GM18507 (cell line): ENCODE measurements at places on chromosomes 6 and 20.

GRCh38 chr6:96570053-96570452 lies 7.1 kb downstream of the FHL5 start:
- DNase-seq = no peak

GRCh38 chr6:130843575-130844320 lies 16.5 kb downstream of the SMLR1 start:
- peak; percentile 2 for DNase-seq

DNA sequence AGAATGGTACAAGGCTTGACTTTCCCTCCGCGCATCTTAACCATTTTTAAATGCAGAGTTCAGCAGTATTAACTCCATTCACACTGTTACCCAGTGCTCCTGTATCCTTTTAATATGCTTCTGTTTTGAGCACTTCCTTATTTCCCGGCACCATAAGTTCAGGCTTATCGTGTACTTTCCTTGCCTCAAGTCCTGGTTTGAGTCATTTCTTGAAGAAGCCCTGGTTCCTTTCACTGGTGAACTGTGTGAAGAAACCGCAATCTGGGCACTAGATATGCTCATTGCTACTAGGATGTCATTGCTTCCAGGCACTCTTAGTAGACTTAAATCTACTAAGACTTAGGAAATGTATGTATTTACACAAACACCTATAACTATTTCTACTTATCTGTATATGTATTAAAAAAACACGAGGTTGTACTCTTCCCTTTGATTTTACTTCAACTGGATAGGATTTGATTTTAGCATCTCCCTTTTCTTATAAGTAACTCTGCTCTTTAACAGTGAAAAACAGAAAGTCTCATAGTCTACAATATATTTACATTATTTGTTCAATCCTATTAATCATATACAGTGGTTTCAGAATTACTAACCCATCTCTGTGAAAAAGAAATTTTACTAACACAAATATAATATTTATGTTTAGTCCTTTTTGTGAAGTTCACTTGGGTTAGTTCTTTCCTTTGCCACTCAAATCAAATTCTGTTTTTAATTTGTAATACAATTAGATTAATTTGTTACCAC lies 135.5 kb downstream of the CDKAL1 start:
- no peak for DNase-seq

GRCh38 chr6:55957961-55958422 lies 82.6 kb upstream of the BMP5 start:
- no peak for DNase-seq

DNA sequence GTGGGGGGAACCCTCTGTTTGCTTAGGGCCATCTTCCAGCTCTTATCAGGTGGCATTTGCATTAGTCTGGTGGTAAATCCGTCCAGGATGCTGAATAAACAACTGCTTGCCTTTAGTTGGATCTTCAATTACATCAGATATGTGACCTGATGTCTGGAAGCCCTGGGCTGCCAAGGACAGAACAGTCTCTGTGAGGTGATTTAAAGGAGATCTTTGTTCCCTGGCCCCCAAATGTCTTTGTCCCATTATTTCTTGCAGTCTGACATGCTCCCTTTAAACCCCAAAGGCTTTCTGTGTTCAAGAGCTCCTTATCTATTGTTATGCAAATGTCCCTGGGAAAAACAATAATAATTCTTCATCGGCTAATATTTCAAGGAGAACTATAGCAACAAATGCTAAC lies 84.6 kb upstream of the SPTLC3 start:
- no peak for DNase-seq

DNA sequence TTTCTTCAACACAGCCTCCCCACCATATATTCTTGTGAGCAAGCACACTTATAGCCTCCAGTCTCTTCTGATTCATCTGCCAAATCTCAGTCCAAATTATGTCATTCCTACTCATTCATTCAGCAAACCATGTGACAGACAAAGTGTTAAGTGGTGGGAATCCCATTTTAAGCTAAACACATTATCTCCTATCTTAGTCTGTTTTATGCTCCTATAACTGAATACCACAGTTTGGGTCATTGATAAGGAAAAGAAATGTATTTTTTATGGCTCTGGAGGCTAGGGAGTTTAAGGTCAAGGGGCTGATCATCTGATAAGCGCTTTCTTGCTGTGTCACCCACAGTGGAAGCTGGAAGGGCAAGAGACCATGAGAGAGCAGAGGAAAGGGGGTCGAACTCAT lies 23.9 kb upstream of the SMIM13 start:
- DNase-seq = no peak

GRCh38 chr6:81995548-81996289 lies 243.2 kb upstream of the TENT5A start:
- DNase-seq = no peak

GRCh38 chr6:127111526-127111925 lies 6.9 kb upstream of the RSPO3 start:
- no peak for DNase-seq

- DNase-seq = no peak
These were observed 98.0 kb upstream of the CITED2 start for GRCh38 chr6:139472351-139473015.

DNA sequence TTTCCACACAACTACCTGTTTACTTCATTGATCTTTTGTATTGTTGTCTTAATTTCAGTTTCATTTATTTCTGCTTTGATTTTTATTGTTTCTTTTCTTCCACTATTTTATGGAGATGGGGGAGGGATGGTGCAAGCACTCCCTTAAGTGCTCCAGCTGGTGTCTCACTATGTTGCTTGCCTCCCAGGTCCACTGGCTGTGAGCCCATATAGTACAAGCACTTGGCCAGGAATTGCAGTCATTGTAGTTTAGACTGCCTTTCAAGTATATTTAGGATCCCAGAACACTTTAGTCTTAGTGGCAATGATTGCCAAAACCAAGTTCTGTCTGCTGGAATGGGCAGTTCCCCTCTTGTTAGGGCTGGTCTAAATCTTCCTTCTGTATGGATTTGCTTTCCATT lies 34.9 kb upstream of the MAN1A1 start:
- DNase-seq = no peak

DNA sequence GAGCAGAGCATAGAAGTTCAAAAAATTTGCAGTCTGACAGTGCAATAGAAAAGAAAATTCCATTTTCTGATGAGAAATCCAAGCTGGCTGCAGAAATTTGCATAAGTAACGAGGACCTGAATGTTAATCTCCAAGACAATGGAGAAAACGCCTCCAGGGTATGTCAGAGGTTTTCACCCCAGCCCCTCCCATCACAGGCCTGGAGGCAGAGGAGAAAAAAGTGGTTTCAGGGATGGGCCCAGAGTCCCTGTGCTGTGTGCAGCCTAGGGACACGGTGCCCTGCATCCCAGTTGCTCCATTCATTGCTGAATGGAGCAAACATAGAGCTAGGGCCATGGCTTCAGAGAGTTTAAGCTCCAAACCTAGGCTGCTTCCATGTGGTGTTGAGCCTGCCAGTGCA lies 327.9 kb upstream of the KHDRBS2 start:
- no peak for DNase-seq

GRCh38 chr20:36074983-36075382 lies 79.6 kb upstream of the EPB41L1 start:
- no peak for DNase-seq

DNA sequence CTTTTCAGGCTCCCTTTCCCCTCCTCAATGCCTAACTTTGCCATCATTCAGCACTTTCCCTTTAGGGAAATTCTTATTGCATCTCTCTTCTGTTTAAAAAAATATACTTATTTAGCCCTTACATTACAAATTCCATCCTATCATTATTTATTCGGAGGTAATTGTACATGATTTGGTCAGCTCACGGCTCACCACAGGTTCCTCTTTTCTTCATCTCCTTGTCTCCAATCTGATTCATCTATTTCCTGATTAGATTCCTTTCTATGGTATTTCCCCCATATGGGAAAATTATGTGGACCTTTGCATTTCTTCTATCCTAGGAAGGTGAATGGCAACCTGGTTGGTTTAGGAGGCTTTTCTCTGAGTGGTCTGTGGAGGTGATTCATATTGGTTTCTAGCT lies 12.9 kb upstream of the EMILIN3 start:
- DNase-seq = no peak

DNA sequence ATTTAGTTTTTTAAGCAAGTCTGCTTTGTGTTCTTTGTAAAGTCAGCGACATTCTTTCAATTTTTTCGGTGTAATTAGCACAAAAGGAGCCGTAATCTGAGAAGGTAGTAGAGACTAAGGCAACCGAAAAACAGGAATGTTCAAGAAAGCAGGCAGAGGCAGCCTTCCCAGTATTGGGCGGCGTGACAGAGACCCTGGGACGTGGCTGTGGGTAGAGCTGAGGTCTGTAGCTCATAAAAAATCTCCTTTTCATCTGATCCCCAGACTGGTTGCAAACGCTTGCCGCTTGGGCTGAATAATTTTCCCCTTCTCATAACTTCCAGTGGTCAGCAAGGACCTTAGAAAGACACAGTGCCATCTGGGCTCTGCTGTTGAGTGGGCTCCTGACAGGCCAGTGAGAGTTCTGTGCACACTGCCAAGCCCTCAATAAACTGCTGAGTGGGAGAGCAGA lies 30.8 kb downstream of the GNAS start:
- no peak for DNase-seq

DNA sequence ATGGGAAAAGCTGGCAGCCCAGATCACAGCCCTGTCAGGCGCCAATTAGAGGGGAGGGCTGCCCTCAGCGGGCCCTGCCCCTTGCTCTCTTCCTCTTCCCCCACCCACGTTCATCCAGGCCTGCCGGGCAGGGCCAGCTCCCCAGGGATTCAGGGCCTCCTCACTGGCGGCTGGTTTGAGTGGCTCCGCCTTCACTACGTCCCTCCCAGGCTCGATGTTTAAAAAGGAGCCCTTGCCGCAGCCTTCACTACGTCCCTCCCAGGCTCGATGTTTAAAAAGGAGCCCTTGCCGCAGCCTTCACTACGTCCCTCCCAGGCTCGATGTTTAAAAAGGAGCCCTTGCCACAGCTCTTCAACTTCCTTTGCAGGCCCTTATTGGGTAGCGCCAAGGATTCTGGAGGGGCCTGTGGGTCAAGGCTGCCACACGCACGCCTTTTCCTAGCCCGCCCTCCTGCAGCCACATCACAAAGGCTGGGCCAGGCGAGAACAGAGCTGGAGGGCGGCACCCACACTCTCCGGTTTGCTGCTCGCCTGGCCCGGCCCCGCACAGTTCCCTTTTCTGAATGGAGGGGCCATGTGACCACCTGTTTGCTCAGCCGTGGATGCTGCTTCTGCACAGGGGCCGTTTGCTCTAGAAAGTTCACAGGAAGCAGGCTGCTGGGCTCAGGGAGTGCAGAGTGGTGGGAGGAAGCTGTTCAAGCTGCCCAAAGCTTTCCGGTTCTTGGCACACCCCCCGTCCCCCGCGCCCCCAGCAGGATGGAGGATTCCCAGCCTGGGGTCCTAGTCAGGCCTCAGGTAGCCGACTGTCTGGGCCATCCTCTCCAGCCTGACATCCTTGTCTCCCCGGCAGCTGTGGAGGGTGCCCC lies 1.6 kb downstream of the SLC17A9 start:
- DNase-seq = peak; percentile 80

DNA sequence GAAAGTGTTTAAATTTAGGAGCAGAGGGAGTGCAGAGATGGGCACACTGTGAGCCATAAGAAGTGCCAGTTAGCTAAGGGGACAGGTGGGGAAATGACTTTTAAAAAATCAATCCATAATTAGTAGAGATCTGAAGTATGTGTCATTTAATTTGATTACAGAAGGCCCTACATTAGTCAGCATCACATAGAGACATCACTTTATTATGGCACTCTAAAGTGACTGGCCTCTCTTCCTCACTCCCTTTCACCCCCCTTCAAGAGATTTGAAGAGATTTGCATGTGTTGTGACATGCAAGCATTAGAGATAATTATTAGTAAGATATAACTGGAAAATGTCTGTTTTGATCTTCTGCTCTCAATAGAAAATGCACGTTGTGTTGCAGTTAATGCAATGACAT lies 86.7 kb downstream of the SLX4IP start:
- DNase-seq = no peak

- DNase-seq = no peak
These were observed 3.8 kb downstream of the RIPOR2 start for GRCh38 chr6:24931718-24932691.

GRCh38 chr6:149122850-149123821 lies 194.4 kb upstream of the TAB2 start:
- no peak for DNase-seq

- no peak for DNase-seq
These were observed 76.0 kb downstream of the AIG1 start for GRCh38 chr6:143136647-143137046.

- no peak for DNase-seq
These were observed 328.8 kb upstream of the MANEA start for GRCh38 chr6:95248499-95248898.

DNA sequence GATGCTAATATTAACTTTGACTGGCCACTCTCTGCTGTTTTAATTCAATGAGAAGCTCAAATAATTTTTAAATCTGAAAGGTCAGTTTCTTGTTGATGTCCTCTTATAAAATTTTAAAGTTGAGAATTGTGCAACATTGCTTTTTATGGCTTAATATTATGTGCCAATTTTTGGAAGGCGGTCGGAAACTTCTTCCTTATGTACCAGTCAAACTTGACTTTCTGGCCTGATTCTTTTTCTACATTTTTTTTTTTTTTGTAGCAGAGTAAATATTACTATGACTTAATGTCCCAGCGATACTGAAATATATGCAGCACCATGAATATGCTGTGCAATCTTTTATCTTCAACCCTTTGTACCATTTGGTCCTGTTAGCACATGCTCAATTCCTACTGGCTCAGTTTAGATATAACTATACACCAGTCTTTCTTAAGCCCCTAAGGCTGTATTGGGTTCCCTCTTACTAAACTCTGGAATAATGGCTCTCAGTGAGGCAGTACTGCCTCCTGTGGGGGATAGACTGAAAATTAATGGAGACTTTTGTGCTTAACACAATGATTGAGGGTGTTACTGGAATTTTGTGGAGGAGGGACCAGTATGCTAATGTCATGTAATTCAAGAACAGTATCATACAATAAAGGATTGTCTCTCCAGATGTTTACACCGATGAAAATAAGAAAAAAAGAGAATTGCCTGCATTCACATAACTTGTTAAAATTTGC lies 156.4 kb upstream of the SYNCRIP start:
- no peak for DNase-seq

DNA sequence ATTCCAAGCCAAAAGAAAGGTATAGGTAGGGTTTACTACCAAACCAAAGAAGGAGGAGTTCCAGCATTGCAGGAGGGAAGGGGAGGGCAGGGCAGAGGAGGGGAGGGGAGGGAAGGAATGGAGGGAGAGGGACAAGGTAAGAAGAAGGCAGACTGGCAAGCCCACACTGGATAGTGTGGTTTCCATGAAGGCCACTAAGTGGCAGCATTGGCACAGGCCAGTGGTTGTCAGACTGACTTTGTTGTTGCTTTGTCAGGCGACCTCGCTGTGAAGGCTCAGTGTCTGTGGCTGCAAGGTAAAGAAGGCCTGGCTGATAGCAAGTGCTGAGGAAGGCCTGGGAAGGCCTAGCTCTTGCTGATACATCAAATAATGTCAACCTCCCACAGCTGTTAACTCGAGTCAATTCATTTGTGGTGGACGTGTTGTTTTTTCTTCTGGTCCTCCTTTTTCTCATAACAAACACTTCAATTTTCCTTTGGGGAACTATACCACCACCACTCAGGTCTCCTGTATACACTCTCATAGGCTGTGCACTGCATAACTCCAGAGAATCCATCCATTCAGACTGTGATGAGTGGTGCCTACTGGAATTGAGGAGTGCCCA lies 7.7 kb upstream of the ZNF334 start:
- peak; percentile 37 for DNase-seq

GRCh38 chr6:20061952-20062351 lies 150.3 kb downstream of the MBOAT1 start:
- no peak for DNase-seq

- no peak for DNase-seq
These were observed 1.8 kb downstream of the NKX2-2 start for GRCh38 chr20:21511850-21512633.

- DNase-seq = no peak
These were observed 42.3 kb upstream of the ATXN1 start for GRCh38 chr6:16803294-16804200.

GRCh38 chr20:24742436-24742835 lies 206.6 kb upstream of the CST7 start:
- no peak for DNase-seq
